ENCODE measurements at places on chromosomes 4 and X.

DNA sequence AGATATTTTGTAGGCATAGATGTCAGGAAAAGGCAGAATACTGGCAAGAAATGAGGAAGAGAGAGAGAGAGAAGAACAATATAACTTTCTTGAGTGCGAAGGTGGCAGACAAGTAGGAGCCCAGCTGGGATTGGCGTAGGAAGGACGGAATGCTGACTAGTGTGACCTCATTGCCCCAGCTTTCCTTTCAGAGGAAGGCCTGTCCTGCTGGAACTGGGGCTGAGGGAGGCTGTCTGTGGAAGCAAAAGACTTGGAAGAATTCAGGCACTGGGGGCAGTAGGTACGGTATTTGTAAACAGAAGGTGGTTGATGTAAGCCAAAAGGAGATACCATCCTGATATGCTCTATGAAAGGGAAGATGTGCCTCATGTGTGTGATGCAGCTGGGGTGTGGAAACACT, 818.4 kb downstream of the ADGRL3 start:
- DNase-seq: no peak

GRCh38 chrX:15749642-15750610, 11.9 kb downstream of the CA5B start:
- no peak for DNase-seq

DNA sequence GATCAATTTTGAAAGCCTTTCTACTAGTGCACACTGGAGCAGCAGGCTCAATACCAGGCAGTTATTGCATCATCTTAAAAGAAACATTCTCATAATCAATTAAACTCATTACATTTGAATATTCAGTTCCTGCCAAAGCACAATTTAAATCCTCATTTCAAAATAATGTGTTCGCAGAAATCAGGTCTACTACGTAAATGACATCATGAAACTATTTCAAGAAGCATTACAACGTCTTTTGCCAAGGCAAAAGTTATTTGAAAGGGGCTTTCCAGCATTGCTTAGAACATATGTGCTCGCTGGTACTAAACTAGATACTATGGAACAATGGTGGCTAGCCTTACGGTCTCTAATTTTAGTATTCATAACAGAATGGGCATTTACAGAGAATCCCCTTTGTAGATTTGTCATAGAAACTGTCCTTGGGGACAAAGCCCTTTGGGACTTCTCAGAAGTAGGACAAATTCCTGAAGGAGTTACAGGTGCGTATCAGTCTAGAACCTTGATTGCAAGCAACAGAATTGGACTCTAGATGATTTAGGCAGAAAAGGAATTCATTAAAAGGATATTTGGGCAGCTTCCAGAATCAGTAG, 27.6 kb upstream of the HUWE1 start:
- no peak for DNase-seq

- no peak for DNase-seq
Measured at GRCh38 chr4:71609167-71609566, 174.7 kb downstream of the GC start.

DNA sequence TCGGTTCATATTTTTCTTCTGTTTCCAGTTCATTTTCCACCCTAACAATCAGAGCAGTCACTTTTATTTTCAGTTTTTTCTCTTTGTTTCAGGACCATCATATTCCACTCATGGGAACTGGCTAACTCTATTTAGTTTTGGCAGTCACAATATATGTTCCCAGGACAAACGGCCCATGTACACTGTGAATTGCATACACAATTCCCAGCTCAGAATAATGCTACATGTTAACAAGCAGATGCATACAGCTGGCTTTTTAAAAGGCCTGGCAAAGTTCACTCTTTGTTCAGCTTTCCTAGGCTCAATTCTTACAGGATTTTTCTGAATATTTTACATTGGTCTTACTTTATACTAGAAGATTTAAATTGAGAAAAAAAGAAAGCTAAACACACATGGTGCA, 224.9 kb downstream of the ANKRD50 start:
- DNase-seq: no peak

DNA sequence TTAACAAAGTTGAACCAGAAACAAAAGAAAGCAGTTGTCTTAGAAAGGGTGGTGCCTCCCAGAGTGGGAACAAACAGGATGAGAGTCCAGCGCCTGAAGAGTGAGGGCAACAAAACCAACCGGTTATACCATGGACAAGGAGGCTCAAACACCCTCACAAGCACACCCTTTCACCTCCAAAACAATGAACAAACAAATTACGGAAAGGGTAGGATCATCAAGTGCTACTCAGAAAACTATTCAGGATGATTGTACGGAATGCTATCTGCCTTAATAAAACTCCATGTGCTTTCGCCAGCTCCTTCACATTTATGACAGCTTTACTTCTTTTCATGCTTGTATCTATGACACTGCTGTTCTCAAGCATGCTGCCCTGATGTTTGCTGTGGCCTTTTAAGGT, 26.8 kb downstream of the SLC39A8 start:
- no peak for DNase-seq

- DNase-seq: no peak
Measured at GRCh38 chrX:21559417-21559816, 98.7 kb downstream of the KLHL34 start.

DNA sequence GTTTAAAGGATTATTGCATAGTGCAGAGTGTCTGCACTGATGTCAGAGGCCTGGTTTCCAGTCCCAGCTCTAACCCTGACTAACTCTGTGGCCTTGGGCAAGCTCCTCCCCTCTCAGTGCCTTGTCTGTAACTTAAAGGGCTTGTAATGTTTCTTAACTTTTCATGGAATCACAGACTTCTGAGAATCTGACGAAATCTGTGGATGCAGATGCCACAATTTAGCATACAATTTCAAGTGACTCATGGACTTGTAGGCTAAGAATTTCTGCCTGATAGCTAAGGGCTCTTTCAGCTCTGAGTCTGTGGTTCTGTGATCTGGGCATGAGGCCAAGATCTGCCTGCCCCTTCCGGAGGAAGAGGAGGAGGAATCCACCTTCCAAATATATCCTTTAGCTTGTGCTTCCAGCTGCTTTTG, 236.9 kb downstream of the AR start:
- no peak for DNase-seq

Data from SHP77 treated with DMSO at 0.1 percent for 48 hours (cell line).